ENCODE measurements at places on chromosomes 16 and 17.
A peak's percentile ranks its signal among the peaks of the same experiment; 100 is the strongest.

GRCh38 chr17:2390199-2390836 is 10.5 kb downstream of the MNT start:
- DNase-seq: no peak

DNA sequence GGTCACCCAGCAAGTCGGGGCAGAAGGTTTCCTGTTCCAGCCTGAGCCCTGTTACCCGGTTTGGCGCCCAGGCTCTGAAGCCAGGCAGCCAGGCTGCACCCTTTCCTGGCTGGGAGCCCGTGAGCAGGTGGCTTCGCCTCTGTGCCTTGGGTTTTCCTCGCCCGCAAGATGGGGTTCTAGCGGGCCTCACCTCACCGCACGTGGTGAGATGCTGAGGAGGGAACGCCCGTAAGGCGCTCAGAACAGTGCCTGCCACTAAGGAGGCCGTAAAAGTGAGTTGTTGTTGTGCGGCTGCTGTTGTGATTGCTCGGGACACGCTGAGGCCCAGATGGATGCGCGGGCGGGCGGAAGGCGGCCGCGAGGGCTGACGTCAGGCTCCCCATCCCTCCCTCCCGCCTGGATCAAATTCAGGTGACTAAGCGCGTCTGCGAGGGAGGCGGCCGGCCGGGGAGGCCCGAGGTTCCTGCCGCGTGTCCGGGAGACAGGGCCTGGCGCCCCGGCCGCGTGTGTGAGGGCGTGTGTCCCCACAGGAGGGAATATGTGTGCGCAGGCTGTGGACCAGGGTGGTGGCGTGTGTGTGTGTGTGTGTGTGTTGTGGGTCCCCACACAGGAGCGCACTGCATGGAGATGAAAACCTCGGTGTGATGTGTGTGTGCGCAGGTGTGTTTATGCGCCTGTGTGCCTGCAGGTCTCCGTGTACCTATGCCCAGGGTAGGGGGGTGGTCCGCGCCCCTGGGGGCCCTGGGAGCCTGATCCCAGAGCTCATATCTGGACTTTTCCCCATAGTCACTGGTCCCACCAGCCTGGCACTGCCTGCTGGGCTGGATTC is 4.3 kb downstream of the CAMKK1 start:
- DNase-seq: peak; percentile 84

DNA sequence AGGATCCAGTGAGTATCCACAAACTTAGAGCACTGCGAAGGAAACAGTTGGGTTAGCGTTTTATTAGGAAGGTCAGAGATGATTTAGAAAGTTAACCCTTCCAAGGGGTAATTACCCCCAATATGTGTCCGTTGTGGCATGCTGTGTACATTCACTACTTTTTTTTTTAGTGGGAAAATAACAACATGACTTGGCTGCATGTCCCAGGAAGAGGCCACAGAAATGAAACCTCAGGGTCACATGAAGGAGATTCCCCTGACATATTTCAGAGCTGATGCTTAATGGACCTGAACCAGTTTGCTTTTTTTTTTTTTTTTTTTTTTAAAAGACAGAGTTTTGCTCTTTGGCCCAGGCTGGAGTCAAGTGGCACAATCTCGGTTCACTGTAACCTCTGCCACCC is 167.5 kb downstream of the PRKCA start:
- no peak for DNase-seq

GRCh38 chr17:48601539-48602425 is 3.0 kb downstream of the HOXB6 start:
- no peak for DNase-seq

- no peak for DNase-seq
Measured at GRCh38 chr16:86775511-86775921, 197.2 kb downstream of the FOXL1 start.

DNA sequence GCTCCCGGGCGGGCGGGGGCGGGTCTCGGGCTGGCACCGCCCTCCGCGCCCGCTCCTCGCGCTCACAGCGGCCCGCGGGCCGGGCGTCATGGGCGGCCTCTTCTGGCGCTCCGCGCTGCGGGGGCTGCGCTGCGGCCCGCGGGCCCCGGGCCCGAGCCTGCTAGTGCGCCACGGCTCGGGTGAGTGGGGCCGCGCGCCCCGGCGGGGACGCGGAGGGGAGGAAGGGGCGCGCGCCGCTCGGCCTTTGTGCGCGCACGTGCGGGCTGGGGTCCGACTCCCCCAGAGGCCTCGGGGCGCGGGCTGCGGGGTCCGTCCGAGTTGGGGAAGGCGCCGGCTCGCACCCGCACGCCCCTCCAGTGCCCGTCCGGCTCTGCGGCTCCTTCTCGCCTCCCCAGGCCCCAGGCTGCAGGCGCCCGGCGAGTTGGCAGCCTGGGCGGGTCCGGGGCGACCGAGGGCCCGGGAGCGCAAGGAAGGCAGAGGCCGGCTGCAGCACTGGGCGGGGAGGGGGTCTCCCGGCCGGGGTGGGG is at the start of gene NME4:
TSS of gene NME4 (plus strand) at position 65 of the 527 bp plus-strand sequence. CDS start at position 89, 24 bp downstream.
- DNase-seq: no peak

- DNase-seq: no peak
Measured at GRCh38 chr17:28247671-28248555, 71.1 kb upstream of the TMEM97 start.

DNA sequence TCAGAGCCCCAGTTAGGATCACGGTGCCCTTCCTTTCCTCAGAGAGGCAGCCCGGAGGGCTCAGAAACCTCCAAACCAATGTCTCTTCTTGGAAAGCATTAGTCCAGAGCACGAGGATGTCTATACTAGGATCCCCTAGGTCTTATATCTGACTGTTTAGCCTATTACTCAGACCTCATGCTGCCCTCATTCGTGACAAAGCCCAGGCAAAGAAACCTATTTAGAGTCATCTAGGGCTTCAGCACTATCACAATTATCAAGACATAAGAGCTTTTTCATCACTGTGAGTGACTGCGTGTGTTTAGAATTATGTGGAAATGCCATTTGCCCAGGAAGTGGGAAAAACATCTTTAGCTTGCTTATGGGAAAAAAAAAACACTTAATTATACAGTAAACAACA is 159.8 kb upstream of the NOL11 start:
- peak; percentile 29 for DNase-seq

Data from coronary artery (tissue), 2 donors.